Neural crest cell (in vitro differentiated cells): ENCODE measurements at places on chromosomes 11 and 22.

DNA sequence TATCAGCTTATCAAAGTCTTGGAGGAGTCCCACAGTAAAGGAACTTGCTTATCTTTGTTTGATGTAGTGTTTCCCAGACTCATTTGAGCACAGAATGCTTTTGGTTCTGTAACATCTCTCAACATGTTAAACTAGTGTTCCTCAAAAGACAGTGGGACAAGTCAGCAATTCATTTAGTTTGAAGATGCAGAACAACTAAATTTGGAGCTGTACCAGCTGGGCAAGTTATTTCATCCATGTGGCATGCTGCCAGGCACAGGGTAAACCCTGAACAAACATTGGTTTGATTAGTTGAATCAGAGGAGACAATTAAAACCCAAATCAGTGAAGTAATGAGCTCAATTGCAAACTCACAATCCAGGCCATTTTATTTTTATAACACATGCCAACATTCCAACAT, 141.2 kb downstream of the CSNK2A3 start:
- H3K27me3 ChIP-seq, result no peaks in the 10 kb centered on the region
- no peak overlapping the region for H3K27ac ChIP-seq
- peaks cover 21% of the 10 kb centered on the region for H3K4me1 ChIP-seq
- DNase-seq, result no peak
- no peaks in the 10 kb centered on the region for H3K36me3 ChIP-seq

GRCh38 chr22:35191412-35191811, 65.9 kb upstream of the HMGXB4 start:
- no peak overlapping the region for H3K27ac ChIP-seq
- DNase-seq, result no peak
- H3K4me3 ChIP-seq, result no peak overlapping the region
- H3K36me3 ChIP-seq, result peaks cover 3% of the 10 kb centered on the region

- no peak overlapping the region for H3K27ac ChIP-seq
- H3K4me1 ChIP-seq, result peaks cover 9% of the 10 kb centered on the region
- H3K27me3 ChIP-seq, result no peaks in the 10 kb centered on the region
- no peaks in the 10 kb centered on the region for H3K36me3 ChIP-seq
- no peak for DNase-seq
These were observed 32.4 kb downstream of the CREB3L1 start for GRCh38 chr11:46309814-46310259.

- no peaks in the 10 kb centered on the region for H3K27me3 ChIP-seq
- no peak overlapping the region for H3K27ac ChIP-seq
- no peaks in the 10 kb centered on the region for H3K36me3 ChIP-seq
- peaks cover 16% of the 10 kb centered on the region for H3K4me1 ChIP-seq
These were observed 164.2 kb upstream of the TBCEL start for GRCh38 chr11:120859552-120860295.

- DNase-seq, result no peak
- peaks cover 77% of the 10 kb centered on the region for H3K27me3 ChIP-seq
- H3K36me3 ChIP-seq, result no peaks in the 10 kb centered on the region
- peak overlapping the region; percentile 72 for H3K4me3 ChIP-seq
- peaks cover 3% of the 10 kb centered on the region for H3K4me1 ChIP-seq
These were observed 3.3 kb upstream of the SHISA8 start for GRCh38 chr22:41917903-41918791.

GRCh38 chr11:103436131-103436770, 327.0 kb downstream of the DYNC2H1 start:
- H3K27ac ChIP-seq, result no peak overlapping the region
- H3K4me3 ChIP-seq, result no peak overlapping the region
- H3K36me3 ChIP-seq, result peaks cover 4% of the 10 kb centered on the region
- no peaks in the 10 kb centered on the region for H3K27me3 ChIP-seq
- DNase-seq, result no peak
